ENCODE measurements at places on chromosomes 4 and X. TPM values are rescaled to one million over a fixed set of nuclear protein-coding genes. Genes with fewer than 3 reads are reported as not detected.

Gene SMIM31
- 0.70 TPM for polyA plus RNA-seq

Gene VEGFC
- polyA plus RNA-seq: 0.56 TPM

Gene NLGN3
- polyA plus RNA-seq: 0.12 TPM

Gene GPR50
- polyA plus RNA-seq: not detected

Gene SULT1B1
- 1.8 TPM for polyA plus RNA-seq

Gene NSUN7
- polyA plus RNA-seq: 5.3 TPM

Gene AMBN
- polyA plus RNA-seq: not detected

Gene BTK
- 2.6 TPM for polyA plus RNA-seq

Gene VCX3A
- 0.50 TPM for polyA plus RNA-seq

Gene SHROOM2
- 1.7 TPM for polyA plus RNA-seq

Gene SLC4A4
- polyA plus RNA-seq: 6.9 TPM

Gene PF4V1
- polyA plus RNA-seq: not detected

Gene OTUD5
- 26.4 TPM for polyA plus RNA-seq

Gene IL2RG
- polyA plus RNA-seq: 9.9 TPM

Measured in stomach (tissue), 19 donors.